ENCODE measurements at places on chromosomes 11 and 22. TPM values are rescaled to one million over a fixed set of nuclear protein-coding genes. Genes with fewer than 3 reads are reported as not detected.

Gene CADM1
- total RNA-seq = 12.5 TPM

Gene OR6A2
- 0.33 TPM for total RNA-seq

Gene IL18
- 0.31 TPM for total RNA-seq

GRCh38 chr11:74195828-74196227 is 24.7 kb downstream of the PPME1 start:
- no peak for DNase-seq

GRCh38 chr22:22519591-22519990 is 479 bp downstream of the ZNF280A start:
- no peak for DNase-seq

GRCh38 chr11:70448983-70449567 is 50.7 kb downstream of the CTTN start:
- no peak for DNase-seq

DNA sequence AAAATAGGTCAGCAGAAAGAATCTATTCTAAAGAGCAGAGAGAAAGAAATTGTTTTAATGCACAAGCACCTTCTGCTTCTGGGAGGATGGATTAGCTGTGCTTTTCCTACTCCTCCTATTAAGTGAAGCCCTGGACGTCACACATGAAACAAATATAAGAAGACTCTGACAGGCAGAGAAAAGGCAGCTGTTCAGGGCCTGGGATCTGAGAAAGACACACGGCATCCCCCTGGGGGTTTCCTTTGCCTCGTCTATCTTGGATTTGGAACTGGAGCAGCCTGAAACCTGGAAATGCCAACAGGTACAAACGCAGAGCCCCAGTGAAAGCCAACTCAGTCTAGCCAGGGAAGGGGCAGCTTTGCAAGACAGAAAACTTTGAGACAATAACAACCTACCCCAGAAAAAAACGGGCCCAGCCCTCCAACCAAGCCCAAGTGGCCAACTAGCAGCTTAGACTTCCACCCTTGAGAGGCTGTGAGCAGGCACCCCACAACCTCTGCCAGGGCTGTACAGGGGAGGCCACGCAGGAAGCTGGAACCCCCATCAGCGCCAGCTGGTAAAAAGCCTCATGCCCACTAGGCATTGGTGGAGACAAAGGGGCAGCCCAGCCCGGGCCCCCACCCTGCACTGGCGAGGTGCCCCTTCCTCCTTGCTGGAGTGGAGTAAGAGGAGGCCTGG is 7.3 kb downstream of the CERK start:
- DNase-seq = no peak

DNA sequence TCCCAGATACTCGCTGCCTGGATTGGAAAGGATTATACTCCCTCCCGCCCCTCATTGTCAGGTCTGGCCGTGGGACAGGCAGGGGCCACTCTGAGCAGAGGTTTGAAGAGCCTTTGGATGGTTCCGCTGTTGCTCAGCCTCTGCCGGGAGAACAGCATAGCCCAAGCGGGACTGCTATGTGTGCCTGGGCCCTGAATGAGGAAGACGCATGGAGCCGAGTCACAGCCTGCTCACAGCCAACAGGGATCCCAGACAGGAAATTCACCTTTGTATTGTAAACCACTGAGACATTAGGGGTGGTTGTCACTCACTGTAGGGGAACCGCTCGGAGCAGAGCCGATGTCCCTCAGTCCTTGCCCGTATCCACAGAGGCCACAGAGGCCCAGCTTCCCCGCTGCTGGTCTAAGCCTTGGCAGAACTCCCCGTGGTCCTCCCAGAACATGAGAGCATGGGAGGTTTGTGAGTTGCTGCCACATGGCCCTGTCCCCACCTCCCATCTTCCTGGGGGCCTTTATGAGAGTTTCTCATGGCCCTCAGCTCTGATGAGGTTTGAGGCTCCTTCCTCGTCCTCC is 10.7 kb upstream of the FAM118A start:
- DNase-seq = peak; percentile 57

DNA sequence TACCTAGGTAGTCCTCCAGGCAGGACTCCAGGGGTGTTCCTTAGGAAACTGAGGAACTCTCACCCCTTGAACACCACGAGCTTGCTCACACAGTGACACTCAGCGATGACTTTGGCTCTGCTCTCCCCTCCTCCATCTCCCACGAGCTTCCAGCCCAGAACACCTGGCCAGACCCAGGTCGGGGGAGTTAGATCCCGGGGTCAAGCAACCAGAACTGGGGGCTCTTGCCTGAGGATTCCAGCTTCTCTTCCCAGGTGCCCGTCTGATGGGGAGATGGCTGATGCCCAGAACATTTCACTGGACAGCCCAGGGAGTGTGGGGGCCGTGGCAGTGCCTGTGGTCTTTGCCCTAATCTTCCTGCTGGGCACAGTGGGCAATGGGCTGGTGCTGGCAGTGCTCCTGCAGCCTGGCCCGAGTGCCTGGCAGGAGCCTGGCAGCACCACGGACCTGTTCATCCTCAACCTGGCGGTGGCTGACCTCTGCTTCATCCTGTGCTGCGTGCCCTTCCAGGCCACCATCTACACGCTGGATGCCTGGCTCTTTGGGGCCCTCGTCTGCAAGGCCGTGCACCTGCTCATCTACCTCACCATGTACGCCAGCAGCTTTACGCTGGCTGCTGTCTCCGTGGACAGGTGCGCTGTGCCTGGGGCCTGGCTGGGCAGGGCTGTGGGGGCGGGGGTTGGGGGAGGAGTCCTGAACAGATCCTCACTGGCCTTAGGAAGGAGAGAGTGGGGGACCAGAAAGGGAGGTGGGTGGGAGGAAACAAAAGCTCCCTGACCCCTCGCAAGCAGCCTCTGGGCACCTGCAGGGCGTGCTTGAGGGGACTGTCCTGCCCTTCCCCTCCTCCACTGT is at the start of gene GALR3:
Gene GALR3 (plus strand): TSS at position 249 of the 852 bp plus-strand sequence. CDS start 25 bp downstream, at position 274.
- no peak for DNase-seq
